ENCODE measurements at places on chromosomes 6 and 20. TPM values are rescaled to one million over a fixed set of nuclear protein-coding genes. Genes with fewer than 3 reads are reported as not detected.

Gene NKX2-4
- polyA plus RNA-seq, result not detected

Gene TTLL9
- 0.03 TPM for polyA plus RNA-seq

Gene COL9A3
- 0.19 TPM for polyA plus RNA-seq

Gene ALDH5A1
- 0.51 TPM for polyA plus RNA-seq

DNA sequence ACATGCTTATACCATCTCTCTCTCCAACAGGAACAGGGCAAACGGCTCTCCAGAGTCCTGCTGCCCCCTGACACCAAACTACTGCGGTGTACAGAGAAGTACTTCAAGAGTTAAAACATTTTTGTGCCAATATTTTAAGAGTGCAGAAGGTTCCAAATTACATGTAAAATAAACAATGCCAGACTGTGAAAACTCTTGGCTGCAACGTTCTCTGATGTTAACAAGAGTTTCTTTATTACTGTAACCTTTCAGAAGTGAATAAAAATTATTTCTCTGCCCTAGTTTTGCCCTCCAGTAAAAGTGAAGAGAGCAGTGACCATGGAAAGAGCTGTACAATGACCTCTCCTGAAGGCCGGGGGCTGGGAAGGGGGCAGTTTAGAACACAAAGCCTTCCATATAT lies 41.4 kb upstream of the FAM83C start:
- no peak for DNase-seq

DNA sequence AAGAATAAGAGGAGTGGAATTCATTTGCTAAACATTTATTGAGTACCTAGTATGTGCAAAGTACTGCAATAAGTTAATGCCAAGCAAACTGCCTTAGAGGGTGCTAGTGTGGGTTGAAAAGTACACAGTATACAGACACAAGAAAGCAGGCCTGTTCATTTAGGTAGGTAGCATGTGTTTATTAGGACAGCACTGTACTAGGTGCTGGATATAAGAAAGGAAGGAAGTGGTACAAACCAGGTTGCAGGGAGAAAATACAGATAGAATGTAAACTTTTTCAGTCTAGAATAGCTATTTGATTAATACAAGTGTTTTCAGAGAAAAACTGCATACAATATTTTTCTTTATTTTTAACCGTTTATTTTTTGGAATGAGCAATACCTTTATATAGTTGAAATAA lies 68.1 kb downstream of the PHF20 start:
- no peak for DNase-seq

DNA sequence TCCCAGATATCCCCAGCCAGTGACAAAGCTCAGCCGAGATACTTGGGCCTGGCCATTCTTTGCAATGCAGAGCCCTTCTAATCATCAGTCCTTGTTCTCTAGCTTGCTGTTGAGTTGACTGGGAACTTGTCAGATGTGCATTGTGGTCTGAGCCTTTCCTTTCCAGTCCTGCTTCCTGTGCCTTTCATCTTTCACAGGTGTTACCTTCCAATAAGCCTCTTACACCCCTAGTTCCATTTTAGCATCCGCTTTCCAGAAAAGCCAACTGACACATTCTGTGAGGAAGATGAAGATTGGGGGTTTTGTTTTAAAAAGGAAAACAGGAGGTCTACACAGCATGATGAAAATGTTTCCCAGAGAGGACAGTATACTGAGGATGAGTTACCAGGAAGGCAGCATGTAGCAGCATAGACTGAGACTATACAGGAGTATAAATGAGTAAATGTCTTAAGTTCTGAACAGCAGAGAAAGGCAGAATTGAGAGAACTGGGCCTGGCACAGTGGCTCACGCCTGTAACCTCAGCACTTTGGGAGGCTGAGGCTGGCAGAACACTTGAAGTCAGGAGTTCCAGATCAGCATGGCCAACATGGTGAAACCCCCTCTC lies 5.6 kb upstream of the CEP85L start:
- DNase-seq, result no peak

- no peak for DNase-seq
Measured at GRCh38 chr6:14440215-14440910, 322.8 kb downstream of the CD83 start.

DNA sequence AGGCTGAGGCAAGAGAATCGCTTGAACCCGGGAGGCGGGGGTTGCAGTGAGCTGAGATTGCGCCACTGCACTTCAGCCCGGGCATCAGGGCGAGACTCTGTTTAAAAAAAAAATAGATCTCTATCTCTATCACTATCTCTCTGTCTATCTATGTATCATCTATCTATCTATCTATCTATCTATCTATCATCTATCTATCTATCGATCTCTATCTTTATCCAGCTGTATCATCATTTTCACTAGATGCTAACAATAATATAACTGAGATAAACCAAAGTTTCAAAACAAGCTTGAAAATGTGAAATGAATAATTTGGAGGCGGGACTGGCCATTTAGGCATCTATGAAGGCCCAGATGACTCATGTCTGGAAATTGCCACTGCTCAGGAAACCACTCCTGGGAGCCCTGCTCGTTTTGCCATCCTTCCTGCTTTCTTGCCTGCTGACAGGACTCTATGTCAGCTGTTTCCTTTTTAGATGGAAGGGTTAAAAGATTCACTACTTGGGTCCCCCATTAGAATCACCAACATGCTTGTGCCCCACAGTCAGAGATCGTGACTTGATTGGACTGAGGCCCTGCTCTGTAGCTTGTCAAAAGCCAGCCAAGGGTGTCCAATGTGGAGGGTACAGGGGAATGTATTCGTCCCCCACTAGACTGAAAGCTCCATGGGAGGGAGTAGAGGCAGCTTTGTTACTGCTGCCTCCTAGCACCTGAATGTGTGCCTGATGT lies 61.7 kb downstream of the UTRN start:
- DNase-seq, result peak; percentile 90
